ENCODE measurements at places on chromosomes 2 and 18.

- no peak for DNase-seq
These were observed 11.9 kb downstream of the LRRFIP1 start for GRCh38 chr2:237639052-237639835.

GRCh38 chr18:23967321-23968089, 47.0 kb upstream of the TTC39C start:
- no peak for DNase-seq

- DNase-seq = no peak
These were observed 54.4 kb downstream of the SMAD7 start for GRCh38 chr18:48896326-48896874.

DNA sequence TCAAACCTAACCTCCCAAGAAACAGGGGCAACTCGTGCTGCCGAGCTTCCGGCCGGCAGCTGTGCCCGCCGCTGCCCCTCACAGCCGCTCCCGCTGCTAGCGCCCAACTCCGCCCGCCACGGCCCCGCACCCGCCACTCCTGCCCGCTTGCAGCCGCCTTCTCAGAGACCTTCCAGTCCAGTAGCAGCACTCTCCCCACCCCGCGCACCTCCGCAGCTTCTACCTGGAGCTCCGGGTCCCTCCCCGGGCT, 722 bp upstream of the C2orf15 start:
- no peak for DNase-seq

GRCh38 chr2:151518802-151519201, 109.1 kb downstream of the RIF1 start:
- no peak for DNase-seq

GRCh38 chr18:62784966-62785413, 69.6 kb downstream of the PHLPP1 start:
- no peak for DNase-seq

- no peak for DNase-seq
These were observed 17.1 kb downstream of the THAP4 start for GRCh38 chr2:241619597-241620418.

DNA sequence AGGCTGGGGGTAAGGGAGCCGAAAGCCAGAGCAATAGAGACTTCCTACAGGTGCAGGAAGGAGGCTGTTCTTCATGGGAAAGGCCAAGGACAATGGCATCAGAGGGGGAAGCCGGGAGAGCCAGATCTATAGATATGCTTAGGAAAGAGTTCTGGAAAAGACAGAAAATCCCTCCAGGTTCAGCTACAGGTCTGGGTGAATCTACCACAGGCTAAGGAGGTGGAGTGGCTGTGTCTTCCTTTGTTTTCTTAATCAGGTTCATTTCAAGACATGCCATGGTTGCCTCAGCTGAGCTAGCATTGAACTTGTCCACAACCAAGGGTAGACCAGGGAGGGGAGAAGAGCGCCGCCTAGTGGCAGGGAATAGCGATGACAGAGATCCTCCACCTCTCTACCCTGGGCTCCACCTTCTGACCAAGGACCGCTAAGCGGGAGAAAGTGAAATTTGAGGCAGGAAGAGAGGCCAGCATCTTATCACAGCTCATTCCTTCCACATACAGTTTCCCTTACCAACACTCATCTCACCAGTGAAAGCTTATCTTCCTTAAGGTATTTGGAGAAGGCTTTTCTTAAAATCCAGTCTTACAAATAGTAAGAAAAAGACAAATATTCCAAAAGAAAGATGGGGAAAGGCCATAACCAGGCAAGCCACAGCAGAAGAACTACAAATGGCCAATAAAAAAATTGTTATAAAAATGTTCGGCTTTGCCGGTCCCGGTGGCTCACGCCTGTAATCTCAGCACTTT, 74.2 kb downstream of the VIT start:
- no peak for DNase-seq

DNA sequence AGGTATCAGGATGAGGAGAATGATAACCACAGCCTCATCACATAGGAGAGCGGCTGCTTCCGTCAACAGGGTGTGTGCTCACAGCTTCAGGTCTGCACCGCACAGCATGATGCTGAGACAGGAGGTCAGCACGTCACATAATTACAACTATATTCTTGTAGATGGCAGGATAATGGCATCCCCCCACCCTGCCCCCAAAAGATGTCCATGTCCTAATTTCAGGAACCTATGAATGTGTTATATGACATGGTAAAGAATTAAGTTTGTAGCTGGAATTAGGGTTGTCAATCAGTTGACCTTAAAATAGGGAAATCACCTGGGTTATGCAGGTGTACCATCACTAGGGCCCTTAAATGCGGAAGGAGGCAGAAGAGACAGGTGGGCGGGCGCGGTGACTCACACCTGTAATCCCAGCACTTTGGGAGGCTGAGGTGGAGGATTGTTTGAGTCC, 73.9 kb downstream of the ARL4C start:
- no peak for DNase-seq

DNA sequence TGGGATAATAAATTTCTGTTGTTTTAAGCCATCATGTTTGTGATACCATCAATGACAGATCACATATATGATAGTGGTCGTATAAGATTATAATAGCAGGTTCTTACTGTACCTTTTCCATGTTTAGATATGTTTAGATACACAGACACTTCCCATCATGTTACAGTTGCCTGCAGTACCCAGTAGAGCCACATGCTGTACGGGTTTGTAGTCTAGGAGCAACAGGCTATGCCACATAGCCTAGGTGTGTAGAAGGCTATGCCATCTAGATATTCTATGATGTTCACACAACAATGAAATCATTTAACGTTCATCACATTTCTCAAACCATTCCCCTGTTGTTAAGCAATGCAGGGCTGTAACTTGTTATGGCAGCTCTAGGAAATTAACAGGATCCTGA, 132.9 kb upstream of the SH3BP4 start:
- no peak for DNase-seq

DNA sequence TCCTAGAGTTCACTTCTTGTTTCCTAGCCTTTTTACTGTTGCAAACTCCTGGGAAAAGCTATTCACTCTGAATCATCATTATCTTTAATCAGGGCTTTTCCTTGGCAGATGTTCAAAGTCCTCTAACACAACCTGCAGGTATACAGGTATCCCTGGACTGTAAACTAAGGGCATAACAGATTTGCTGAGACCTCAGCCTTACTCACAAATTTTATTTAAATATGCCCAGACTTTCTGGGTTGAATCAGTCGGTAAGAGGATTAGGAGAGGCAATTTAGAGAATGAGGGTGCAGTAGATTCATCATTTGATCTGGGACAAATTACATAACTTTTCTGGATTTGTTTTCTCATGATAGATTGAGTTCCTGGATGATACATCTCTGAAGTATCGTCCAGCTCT, 217.8 kb upstream of the STON1 start:
- DNase-seq = no peak

DNA sequence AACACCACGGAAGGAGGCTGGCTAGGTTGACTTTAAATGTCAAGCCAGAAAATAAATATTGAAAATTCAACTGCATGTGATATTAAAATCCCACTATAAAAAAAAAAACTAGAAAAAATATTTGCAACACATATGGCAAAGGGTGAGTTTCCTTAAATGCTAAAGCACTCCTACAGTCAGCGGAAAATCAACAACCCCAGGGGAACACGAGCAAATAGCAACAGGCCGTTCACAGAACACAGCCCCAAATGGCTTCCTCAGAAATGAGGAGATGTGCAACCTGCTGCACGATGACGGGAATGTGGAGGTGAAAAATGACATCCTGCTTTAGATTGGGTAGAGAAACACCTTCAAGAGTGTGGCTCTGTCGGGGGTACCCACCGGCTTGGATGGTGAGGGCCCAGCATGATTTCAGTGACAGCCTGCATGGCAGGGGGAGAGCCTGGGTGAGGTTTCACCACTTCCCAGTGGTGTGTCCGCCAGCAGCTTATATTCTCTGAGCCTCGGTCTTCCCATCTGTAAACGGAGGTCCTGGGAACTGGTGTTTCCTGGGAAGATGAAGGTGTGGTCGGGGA, 157.9 kb upstream of the GLI2 start:
- no peak for DNase-seq

GRCh38 chr2:214807653-214808052, 1.8 kb downstream of the BARD1 start:
- no peak for DNase-seq

DNA sequence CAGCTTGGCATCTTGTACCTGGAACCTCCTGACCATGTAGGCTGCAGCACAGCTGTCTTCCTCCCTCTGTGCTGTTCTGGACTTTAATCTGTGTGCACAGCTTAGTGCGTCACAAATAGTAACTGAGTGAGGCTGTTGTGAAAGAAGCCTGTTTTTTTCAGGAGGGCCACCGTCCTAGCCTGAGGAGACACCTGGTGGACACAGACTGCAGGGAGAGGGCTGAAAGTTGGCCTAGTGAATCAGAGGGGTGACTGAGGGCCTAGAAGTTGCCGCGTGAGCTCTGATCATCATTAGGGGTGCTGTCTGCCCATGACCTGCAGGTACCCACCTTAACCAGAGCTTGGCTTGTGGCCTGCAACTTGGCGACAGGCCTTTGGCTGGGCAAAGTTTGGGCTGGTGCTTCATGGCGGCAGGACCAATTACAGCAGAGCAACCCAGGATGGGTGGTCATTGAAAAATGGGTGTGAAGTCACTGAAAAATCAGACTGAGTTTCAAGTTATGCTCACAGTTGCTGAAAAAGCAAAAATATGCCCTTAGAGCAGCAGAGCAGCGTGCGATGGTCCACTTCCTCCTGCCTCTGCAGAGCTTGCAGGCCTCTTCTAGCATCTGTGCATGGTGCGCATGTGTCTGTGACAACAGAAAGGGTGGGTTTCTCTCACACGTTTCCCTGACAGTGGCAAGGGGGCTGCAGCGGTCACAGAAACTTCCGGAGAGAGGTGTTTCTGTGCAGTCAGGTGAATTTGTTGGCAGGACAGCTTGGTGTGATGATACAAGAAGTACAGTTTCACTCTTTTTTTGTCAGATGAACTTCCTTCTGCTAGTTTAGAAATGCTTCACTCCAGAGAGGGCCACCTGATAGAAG, 9.6 kb downstream of the GDF7 start:
- no peak for DNase-seq

GRCh38 chr2:120868366-120868765, 132.7 kb downstream of the GLI2 start:
- DNase-seq = no peak

- no peak for DNase-seq
These were observed 45.4 kb downstream of the SLC16A14 start for GRCh38 chr2:230023313-230023712.

GRCh38 chr2:230956827-230957755, 32.0 kb upstream of the GPR55 start:
- no peak for DNase-seq

DNA sequence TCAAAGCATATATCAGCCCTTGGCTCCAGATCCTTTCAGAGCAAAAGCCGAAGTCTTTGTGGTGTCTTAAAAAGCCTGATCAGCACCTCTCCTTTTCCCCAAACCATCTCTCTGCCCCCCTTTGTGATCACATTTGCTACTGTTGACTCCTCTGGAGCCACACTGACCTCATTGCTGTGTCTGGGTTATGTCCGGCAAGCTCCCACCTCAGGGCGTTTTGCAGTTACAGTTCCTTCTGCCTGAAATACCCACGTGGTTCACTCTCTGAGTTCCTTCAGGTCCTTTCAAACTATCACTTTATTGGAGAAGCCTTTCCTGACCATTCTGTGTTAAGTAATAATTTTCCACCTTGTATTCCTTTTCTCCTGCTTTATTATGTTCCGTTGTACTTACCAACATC, 11.8 kb downstream of the C2orf69 start:
- DNase-seq = peak; percentile 17
